ENCODE measurements at places on chromosomes 12 and 14.

- DNase-seq = peak; percentile 78
Observed at GRCh38 chr12:45170456-45171042, 45.3 kb upstream of the ANO6 start.

GRCh38 chr14:69048456-69048855 is 69.4 kb upstream of the ACTN1 start:
- no peak for DNase-seq

DNA sequence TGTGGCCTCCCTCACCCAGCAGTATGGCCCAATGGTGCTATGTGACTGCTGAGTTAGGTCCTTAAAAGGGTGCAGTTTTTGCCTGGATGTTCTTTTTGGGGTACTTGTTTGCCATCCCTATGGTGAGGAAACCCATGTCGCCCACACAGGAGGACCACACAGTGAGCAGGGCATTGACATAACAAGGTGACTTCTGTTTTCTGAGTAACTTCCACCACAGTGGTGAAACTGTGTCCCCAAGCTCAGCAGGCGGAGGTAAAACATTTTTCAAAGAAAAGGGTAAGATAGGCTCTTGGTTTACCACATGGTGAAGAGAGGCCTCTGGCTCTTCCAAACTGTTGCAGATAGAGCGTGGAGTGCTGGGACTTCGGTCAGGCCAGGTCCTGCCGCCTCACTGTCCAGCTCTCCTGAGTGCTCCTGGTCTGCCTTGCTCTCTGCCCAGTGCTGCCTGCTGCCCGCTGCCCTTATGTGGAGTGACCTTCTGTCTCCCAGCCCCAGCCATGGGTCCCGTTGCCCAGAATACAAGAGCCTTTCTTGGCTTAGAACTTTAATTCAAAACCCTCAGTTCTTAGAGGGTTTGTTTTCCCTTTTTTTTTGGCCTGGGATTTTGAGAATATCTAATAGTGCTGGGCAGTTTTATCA is 54.0 kb downstream of the TRAF3 start:
- no peak for DNase-seq

- no peak for DNase-seq
Observed at GRCh38 chr14:101907619-101908018, 56.8 kb upstream of the DYNC1H1 start.

GRCh38 chr12:116916714-116917114 is 6.0 kb downstream of the FBXW8 start:
- DNase-seq = peak; percentile 46

DNA sequence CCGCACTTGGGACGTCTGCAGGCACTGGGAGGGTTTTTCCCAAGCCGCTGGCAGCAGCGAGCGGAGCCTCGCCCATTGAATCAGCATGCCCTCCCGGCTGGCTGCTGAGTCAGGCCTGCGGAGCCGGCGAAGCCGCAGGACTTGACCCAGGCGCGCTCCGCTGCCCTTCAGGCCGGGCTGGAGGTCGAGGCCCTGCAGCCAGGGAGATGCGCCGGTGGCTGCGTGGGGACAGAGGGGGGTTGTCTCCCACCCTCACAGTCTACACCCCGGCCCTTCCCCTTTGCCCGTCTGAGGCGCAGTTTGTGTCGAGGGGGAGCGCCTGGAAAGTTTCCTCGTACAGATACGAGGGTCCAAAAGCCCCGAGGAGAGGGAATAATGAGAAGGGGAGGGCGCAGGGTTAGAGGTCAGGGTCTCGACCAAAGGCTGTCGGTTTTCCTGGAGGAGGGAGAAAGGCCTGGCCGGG is 759 bp upstream of the KLC1 start:
- no peak for DNase-seq

Measured in stimulated activated CD4-positive, alpha-beta T cell treated with anti-CD3 and anti-CD28 coated beads, Interleukin-15, amount 100 ng/mL, for 48 hours (primary cell).